ENCODE measurements at places on chromosomes 5 and 9.

DNA sequence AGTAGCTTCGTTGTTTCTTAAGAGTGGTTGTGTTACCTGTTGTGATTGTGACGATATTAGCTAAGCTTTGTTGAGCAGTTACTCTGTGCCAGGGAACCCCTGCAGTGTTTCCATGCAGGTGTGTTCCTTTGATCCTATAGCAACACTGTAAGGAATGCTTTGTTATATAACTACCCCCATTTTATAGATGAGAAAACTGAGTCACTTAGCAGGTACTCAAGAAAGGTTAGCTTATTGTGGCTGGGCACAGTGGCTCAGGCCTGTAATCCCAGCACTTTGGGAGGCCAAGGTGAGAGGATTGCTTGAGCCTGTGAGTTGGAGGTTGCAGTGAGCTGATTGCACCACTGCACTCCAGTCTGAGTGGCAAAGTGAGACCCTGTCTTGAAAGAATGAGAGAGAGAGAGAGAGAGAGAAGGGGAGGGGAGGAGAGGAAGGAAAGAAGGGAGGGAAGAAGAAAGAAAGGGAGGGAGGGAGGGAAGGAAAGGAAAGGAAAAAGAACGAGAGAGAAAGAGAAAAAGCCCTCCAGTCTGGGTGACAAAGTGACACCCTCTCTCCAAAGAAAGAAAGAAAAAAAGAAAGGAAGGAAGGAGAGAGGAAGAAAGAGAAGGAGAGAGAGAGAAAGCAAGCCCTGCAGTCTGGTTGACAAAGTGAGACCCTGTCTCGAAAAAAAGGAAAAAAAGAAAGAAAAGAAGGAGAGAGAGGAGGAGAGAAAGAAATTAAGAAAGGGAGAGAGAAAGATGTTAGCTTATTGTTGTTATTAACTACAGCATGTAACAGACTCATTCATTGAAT, 85.6 kb upstream of the RARS1 start:
- DNase-seq = no peak

GRCh38 chr5:123093601-123094236, 4.7 kb downstream of the PRDM6 start:
- no peak for DNase-seq

GRCh38 chr9:16196206-16196605, 643.4 kb downstream of the CCDC171 start:
- DNase-seq = no peak

GRCh38 chr5:131814990-131815389, 18.2 kb upstream of the FNIP1 start:
- peak; percentile 8 for DNase-seq

- no peak for DNase-seq
Observed at GRCh38 chr5:89697581-89697980, 712.0 kb downstream of the CETN3 start.

DNA sequence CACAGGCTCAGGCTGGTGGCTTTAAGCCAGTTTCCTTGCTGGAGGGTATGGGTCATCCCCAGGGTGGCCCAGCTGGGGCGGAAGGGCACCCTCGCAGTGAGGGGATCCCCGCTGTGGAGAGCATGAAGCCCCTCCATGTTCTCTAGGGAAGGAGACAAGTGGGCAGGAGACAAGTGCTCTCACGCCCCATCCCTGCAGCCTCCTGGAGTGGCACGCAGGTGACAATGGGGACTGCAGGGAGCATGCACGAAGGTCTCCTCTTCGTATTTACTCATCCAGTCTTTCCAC, 83.3 kb downstream of the GTF3C4 start:
- no peak for DNase-seq

- no peak for DNase-seq
Observed at GRCh38 chr9:3435732-3436131, 90.1 kb downstream of the RFX3 start.

GRCh38 chr5:67577424-67577823, 380.8 kb upstream of the CD180 start:
- DNase-seq = no peak

DNA sequence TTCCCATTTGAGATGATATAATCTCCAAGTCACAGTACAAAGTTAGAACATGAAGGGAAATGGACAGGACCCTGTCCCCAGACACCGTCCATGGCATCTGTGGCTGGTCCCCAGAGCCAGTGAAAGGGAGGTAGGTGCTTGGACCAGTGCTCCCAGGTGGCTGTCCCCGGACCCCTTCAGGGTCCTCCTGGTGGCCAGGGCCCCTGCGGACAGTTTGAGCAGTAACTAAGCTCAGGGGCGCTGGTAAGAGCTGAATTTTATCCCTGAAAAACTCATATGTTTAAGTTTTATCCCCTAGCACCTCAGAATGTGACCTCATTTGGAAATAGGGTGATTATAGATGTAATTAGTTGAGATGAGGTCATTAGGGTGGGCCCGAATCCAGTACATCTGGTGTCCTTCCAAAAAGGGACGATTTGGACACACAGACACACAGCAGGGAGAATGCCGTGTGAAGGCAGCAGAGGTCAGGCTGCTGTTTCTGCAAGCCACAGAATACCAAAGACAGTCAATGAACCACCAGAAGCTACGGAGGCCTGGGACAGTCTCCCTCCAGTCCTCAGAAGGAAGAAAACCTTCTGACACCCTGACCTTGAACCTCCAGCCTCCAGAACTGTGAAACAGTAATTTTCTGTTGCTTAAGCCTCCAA, 185.0 kb downstream of the ATPSCKMT start:
- no peak for DNase-seq

- no peak for DNase-seq
Observed at GRCh38 chr5:143641549-143642355, 170.2 kb upstream of the HMHB1 start.

DNA sequence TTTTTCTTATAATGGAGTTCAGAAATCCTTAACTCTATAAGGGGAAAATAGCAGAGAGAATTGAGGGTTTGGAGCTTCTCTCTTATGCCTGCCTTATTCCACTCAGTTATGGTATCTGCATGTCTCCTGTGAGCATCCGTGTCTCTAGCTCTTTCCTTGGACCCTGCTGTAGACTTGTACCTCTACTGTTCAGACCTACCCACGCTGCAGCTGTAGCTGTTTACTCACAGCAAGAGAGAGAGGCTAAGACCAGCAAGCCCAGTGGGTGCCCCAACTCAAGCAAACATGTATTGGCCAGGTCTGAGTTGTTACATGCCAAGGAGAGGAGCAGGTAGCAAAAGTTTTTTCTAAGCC, 7.1 kb upstream of the PCSK1 start:
- DNase-seq = no peak

- DNase-seq = no peak
Observed at GRCh38 chr5:176748967-176749935, 61.1 kb upstream of the UNC5A start.

DNA sequence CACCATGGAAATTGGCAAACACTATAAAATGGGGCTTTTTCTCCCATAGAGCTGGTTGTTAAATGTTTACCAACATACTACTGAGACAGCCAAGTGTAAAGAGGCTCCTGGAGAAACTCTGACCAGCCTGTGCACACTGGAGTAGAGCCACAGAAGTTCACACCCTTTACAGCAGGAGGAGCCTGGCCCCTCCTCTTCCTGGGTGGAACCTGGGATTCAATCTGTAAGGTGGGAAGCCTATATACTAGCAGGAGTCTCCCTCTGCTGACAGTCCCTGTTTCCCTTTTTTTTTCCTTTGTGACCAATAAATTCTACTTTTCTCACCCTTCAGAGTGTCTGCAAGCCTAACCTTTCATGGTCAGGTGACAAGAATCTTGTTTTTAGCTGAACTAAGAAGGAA, 10.4 kb upstream of the SLC30A5 start:
- DNase-seq = peak; percentile 34

DNA sequence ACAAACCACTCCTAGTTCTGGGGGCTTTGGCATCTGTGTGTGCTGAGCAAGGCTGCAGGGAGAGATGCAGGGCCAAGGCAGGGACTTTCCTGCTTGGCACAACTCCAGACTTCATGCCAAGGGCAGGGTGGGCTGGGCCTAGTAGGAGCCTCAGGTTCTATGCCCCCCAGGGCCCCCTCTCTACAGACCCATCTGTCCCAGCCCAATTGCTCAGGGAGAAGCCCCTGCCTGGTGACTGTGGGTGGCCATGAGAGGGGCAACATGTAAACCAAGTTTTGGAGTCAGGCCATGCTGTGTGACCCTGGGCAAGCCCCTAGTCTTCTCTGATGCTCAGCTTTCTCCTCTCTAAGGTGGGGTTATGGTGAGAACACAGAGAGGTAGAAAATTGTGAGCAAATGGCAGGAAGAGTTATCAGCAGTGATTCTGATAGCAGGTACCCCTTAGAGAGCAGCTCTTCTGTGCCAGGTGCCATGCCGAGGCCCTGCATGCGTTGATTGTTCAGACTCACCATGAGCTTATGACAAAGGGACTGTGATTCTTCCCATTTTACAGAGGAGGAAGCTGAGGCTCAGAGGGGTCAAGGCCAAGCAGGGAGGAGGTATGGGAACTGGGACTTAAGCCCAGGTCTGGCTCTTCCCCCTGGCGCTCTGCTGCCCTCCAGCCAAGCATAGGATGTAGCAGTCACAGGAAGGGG, 5.2 kb downstream of the OLFML2A start:
- no peak for DNase-seq

GRCh38 chr9:125126019-125126746, 17.1 kb downstream of the SCAI start:
- peak; percentile 30 for DNase-seq

- DNase-seq = no peak
Observed at GRCh38 chr9:89293014-89293413, 18.0 kb upstream of the CKS2 start.

DNA sequence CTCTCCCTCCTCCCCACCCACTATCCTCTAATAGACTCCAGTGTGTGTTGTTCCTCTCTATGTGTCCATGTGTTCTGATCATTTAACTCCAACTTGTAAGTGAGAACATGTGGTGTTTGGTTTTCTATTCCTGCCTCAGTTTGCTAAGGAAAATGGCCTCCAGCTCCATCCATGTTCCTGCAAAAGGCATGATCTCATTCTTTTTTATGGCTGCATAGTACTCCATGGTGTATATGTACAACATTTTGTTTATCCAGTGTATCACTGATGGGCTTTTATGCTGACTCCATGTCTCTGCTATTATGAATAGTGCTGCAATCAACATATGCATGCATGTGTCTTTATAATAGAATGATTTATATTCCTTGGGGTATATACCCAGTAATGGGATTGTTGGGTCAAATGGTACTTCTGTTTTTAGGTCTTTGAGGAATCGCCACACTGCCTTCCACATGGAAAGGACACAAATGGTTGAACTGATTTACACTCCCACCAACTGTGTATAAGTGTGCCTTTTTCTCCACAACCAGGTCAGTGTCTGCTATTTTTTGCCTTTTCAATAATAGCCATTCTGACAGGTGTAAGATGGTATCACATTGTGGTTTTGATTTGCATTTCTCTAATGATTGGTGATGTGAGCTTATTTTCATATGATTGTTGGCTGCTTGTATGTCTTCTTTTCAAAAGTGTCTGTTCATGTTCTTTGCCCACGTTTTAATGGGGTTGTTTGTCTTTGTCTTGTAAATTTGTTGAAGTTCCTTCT, 96.5 kb upstream of the DAB2 start:
- DNase-seq = no peak

DNA sequence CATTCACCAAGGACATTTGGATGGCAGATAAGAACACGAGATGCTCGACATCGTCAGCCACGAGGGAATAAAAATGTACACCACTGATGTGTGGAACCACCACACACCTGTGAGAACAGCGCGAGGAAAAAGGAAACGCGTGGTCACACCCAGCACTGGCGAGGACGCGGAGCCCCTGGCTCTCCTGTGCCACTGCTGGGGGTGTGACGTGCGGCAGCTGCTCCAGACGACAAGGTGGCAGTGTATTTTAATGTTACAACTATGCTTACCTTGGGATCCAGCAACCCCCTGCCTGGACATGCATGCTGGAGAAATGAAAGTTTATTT, 13.6 kb upstream of the CEP72 start:
- no peak for DNase-seq

GRCh38 chr5:73182307-73182706, 9.3 kb downstream of the TMEM174 start:
- no peak for DNase-seq

GRCh38 chr9:125329978-125330377, 68.4 kb downstream of the GAPVD1 start:
- no peak for DNase-seq

DNA sequence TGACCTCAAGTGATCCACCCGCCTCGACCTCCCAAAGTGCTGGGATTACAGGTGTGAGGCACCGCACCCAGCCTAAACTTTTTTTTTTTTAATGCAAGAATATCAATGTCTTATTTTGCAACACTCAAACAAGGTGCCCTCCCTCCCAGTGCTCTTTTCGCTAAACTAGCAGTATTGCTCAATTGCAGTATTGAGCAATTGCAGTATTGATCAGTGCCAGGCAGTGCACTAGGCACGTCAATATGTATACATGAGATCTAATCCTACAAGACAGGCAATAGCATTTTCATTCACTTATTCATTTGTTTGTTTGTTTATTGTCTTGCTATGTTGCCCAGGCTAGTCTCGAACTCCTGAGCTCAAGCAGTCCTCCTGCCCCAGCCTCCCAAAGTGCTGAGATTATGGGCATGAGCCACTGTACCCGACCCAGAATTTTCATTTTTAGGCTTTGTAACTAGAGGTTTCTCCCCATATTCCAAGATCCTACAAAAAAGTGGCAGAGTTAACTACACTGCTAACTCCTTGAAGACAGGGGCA, 94.5 kb downstream of the TTLL11 start:
- no peak for DNase-seq

DNA sequence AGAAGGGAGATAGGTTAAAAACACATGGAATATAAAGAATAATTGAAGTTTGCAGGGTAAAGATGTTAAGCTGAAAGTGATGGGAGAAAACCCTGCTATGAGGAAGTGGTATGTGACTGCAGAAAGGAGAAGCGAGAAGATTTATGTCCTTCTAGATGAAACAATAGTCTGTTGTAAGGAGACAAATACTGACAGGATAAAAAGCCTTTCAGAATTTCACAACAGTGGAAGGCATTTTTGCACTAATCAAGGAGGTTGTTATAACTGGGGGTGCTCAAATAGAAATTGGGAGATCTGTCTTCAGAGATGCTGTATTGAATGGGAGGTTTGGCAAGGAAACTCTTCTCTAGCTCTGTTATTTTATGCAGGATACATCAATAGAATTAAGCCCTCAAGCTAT, 69.6 kb downstream of the NMUR2 start:
- DNase-seq = no peak

DNA sequence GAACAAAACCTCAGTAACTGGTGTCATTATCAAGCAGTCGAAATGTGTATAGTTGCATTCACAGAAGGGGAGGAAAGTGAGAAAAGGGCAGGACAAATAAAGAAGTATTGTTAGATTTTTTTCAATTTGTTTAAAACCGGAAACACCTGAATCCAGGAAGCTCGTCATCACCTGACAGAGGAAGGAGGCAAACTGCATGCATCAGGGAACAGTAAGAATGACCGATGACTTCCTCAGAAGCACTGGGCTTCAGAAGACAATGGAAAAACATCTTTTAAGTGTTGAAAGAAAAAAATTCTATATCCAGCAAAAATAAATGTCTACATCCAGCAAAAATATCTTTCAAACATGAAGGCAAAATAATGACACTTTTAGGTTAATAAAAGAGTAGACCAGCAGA, 29.5 kb downstream of the PLEKHG4B start:
- no peak for DNase-seq

GRCh38 chr5:57513785-57514184, 31.2 kb upstream of the ACTBL2 start:
- DNase-seq = no peak

GRCh38 chr9:121698627-121699570, 47.5 kb downstream of the DAB2IP start:
- DNase-seq = no peak

- no peak for DNase-seq
Observed at GRCh38 chr5:158897444-158898160, 202.1 kb downstream of the EBF1 start.

GRCh38 chr9:71646131-71646530, 122.2 kb downstream of the CEMIP2 start:
- no peak for DNase-seq

GRCh38 chr5:61926911-61927310, 379.1 kb upstream of the KIF2A start:
- no peak for DNase-seq
